ENCODE measurements at places on chromosomes 1 and 21.

GRCh38 chr1:208807446-208808127 lies 563.4 kb upstream of the PLXNA2 start:
- DNase-seq: no peak

GRCh38 chr1:193516755-193517388 lies 330.5 kb upstream of the B3GALT2 start:
- no peak for DNase-seq

DNA sequence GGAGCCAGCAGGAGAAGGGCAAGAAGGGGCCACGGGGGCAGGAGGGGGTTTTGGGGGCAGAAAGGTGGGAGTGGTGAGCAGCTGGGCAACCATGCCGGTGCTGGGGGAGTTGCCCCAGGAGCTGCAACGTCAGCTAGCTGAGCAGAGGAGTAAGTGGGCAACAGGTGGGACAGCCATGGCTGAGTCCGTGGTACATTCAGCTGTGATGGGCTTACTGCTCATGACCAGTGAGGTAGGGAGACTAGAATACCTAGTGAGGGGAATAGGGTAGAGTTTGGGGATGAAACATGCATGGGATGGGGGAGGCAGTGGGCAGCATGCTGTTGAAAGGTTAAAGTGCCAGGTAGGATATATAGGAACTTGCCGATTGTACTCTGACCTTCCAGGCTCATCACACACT lies 2.4 kb downstream of the USP21 start:
- no peak for DNase-seq

GRCh38 chr1:29299446-29299845 lies 63.1 kb downstream of the PTPRU start:
- DNase-seq: no peak

DNA sequence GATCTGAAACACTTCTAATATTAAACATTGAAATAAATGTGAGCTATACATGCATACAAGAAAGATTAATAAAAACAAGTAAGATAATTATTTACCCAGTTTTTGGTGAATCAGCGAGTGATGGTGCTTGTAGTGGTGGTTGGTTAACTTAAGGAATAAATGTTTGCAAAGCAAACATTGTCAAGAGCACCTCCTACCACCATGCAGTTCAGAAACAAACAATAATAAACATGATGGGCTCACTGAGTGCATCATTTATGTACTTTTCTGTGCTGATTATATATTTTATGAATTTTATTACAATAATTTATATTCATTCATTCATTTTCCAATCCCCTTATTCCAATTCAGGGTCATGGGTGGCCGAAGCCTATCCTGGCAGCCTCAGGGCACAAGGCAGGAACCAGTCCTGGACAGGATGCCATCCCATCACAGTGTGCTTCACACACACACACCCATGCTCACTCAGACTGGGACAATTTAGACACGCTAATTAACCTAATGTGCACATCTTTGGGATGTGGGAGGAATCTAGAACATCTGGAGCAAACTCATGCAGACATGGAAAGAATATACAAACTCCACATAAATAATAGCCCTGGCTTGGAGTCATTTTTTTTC lies 57.8 kb downstream of the ZMYM4 start:
- DNase-seq: no peak

- no peak for DNase-seq
Measured at GRCh38 chr1:205582471-205583291, 49.1 kb downstream of the ELK4 start.

DNA sequence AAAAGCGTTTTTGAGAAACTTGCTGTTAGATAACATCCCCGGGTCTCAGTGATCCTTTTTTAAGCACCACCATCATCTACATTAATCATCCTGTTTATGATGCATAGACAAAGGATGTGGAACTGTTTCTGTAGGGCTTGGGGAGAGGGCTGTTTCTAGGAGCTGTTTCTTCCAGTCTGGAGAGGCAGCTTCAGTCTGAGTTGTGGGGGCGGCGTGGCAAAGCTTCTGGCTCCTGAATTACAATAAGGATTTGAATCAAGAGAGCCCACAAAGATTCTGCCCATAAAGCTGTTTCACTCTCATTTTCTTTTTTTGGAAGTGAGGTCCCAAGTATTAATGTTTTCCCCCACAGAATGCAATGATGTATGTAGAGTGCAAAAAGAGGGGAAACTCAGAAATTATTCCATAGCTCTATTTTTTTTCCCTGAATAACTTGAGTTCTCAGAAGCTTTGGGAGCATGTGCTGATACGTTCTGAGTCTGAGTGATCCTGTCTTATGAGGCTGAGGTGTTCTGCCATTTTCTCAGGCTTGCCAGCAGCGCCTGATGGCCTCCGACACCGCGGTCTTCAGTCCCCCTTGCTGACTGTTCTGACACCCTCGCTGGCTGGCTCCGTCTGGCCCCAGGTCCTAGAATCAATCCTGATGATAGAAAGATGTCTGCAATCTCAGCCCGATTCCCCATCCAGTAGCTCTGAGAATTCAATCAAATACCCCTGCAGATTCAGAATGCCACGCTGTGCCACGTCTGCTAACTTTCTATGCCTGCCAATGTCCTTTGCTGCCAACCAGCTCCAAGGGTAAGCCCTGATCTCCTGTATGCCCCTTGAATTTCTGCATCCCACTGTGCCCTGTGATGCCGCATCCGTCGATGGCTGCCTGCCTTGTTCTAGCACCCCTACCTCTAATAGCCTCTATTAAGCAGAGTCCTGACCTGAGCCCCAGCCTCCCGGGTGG lies 92.4 kb upstream of the AKT3 start:
- no peak for DNase-seq

- DNase-seq: no peak
Measured at GRCh38 chr1:170030212-170030611, 44.3 kb downstream of the KIFAP3 start.

DNA sequence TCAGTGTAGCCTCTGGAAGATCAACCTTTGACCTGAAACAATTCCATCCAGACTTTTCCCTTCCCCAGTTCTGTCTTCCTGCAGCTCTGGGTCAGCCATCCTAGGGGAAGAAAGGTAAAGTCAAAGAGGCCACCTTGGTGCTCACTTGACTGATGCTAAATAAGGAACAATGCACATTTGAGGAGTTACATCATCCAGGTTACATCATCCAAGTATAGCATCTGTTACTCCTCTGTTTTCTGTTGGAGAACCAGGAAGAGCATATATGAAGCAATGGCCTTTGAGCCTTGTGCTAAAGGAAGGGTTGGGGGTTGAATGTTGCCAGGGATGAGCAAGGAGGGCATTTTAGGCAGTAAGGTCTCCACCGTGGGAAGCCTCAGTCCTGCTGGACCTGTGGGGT lies 3.1 kb upstream of the DSCAM start:
- DNase-seq: no peak

GRCh38 chr1:212060632-212061472 lies 25.3 kb downstream of the DTL start:
- no peak for DNase-seq

- no peak for DNase-seq
Measured at GRCh38 chr1:181324797-181325616, 158.3 kb upstream of the CACNA1E start.

DNA sequence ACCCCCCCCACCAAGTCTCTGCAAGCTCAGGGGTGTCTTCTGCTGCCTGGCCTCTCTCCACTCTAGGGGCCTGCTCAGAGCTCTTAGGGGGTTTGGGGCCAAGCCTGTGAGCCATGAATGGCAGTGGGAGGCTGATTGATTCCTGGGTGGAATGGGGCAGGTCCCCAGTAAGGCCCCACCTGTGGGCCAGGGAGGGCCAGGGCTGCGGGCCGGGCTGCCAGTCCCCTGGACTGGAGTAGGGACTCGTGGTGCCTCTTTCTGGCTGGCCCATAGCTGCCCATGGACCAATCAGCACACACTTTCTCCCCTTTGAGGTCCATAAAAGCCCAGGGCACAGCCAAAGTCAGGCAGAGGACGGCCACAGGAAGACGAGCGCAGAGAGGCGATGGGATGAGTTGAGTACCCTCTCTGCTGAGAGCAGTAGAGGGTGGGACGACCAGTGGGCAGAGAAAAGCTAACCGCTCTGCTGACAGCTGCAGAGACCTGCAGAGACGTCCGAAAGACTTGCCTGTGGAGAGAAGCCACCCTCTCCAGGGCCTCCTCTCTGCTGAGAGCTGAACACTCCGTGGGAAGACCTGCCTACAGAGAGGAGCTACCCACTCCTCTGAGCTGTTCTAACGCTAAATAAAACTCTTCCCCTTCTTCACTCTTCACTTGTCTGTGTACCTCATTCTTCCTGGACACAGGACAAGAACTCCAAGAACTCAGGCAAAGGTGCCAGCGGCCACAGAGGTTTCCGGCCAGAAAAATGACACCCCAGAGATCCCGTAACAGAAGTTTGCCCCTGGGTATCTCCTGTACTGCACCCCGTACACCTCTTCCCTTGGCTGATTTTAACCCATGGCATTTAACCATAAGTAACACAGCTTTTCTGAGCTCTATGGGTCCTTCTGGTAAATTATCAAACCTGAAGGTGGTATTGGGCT lies 38.2 kb upstream of the TARDBP start:
- no peak for DNase-seq

DNA sequence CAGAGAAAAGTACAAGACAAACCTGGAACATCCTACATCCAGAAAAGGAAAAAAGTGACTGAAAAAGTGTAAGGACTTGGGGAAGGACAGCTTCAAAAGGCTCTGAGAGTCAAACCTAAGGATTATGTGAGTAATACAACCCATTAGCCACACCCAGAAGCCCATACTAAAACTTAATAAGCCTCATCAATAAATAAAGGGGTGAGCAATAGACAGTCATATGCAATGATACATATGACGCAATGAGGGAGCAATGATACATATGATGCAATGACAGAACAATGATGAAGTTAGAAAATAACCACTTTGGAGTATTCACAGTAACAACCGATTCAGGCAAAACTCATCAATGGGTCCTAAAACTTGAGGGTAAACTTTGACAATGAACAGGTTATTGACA lies 50.1 kb downstream of the BRWD1 start:
- no peak for DNase-seq

- no peak for DNase-seq
Measured at GRCh38 chr1:77282866-77283539, 1.2 kb downstream of the AK5 start.

DNA sequence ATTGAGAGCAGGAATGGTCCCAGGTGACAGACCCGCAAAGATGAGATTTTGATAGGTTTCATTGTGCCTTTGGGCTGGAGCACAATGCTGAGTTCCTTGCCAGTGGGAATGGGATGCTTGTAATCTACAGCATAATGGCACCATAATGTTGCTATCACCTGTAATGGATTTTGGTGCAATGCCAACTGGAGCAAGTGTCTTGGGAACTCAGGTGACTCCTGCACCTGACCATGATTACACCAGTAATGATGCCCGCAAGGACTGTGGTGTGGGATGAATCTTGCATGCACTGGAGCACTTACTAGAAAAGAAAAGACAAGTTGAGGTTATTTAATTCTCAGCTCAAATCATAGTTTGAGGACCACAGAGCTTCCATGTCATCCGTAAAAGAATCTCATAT lies 96.7 kb downstream of the PTPRU start:
- no peak for DNase-seq

DNA sequence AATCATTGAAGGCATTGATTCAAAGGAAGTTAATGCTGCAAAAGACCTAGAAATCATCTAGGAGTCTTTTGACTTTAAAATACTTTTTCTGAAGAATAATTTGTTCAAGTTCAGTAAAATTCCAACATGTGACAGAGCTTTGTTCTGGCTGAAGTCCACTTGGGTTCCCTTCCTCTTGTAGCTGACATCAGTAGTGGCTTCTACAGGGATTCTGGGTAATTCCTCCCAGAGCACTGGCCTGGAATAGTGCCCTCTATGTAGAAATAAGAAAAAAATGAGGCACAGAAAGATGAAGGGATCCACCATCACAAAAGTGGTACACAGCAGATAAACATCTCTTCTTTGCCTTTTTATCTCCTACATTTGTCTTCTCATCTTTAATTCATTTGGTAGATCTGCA lies 548.1 kb downstream of the LTN1 start:
- DNase-seq: no peak

GRCh38 chr1:205488074-205488723 lies 16.3 kb upstream of the CDK18 start:
- peak; percentile 86 for DNase-seq

GRCh38 chr1:221263831-221264767 lies 384.9 kb downstream of the HLX start:
- peak; percentile 77 for DNase-seq

DNA sequence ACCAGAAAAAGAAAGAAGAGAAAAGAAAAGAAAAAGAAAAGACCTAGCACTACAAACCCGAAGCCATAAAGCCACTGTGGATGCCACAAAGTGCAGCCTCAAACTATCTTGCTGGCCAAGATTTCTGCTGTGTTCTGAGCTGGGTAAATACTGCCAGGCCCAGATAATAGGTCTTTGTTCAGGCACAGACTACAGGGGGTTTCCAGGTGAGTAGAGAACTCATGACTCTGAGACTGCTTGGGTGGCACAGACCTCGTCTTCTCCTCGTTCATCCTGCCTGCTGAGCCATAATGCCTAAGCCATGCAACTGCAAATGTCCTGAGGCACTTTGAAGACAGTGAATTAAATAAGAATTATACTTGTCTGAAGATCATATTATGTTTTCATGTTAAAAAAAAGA lies 651.8 kb downstream of the LMO4 start:
- no peak for DNase-seq
